Gastrocnemius medialis (tissue), 4 donors: ENCODE measurements at places on chromosomes 2 and 18. TPM values are rescaled to one million over a fixed set of nuclear protein-coding genes. Genes with fewer than 3 reads are reported as not detected.

DNA sequence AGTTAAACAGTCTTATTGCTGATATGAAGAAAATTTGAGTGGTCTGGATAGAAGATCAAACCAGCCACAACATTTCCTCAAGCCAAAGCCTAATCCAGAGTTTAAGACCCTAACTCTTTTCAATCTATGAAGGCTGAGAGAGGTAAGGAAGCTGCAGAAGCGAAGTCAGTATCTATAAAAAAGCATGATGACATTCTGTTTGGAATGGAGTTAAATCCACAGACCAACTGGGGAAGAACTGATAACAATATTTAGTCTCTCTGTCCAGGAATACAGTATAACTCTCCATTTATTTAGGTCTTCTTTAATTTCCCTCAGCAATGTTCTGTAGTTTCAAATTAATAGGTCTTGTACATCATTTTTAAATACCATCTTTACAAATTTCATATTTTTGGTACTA, 16.0 kb downstream of the PIGN start:
- no peaks in the 10 kb centered on the region for H3K4me1 ChIP-seq
- no peaks in the 10 kb centered on the region for H3K36me3 ChIP-seq
- H3K4me3 ChIP-seq: no peak overlapping the region
- H3K27ac ChIP-seq: no peak overlapping the region
- H3K27me3 ChIP-seq: no peaks in the 10 kb centered on the region
- no peak for DNase-seq

- H3K36me3 ChIP-seq: no peaks in the 10 kb centered on the region
- H3K27ac ChIP-seq: peak overlapping the region; percentile 68
- H3K4me1 ChIP-seq: peaks cover 84% of the 10 kb centered on the region
- DNase-seq: peak; percentile 75
- no peaks in the 10 kb centered on the region for H3K27me3 ChIP-seq
These were observed 71.0 kb upstream of the ITM2C start for GRCh38 chr2:230793572-230794359.

- H3K4me1 ChIP-seq: peaks cover 20% of the 10 kb centered on the region
- DNase-seq: no peak
- no peak overlapping the region for H3K27ac ChIP-seq
These were observed 29.1 kb upstream of the EPC2 start for GRCh38 chr2:148615381-148615841.

DNA sequence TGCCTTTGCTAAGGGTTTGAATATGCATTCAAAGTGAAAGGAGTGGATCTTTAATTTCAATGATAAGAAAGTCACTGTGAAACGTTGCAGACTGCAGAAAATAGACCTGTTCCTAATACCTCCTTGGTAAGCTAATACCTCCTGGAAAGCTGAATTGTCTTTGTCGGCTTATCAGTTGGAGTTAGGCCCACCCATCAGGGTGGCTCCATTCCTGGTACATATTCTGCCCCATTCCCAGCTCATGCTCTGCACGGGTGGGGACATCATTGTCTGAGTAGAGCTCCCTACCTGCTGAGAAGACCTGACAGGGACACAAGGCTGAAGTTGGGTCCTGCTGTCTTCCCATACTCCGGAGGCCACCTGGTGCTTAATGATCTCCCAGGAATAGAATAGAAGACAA, 203.3 kb downstream of the EN1 start:
- no peaks in the 10 kb centered on the region for H3K36me3 ChIP-seq
- no peak for DNase-seq
- H3K27me3 ChIP-seq: no peaks in the 10 kb centered on the region
- H3K4me1 ChIP-seq: no peaks in the 10 kb centered on the region
- no peak overlapping the region for H3K4me3 ChIP-seq
- H3K27ac ChIP-seq: no peak overlapping the region

DNA sequence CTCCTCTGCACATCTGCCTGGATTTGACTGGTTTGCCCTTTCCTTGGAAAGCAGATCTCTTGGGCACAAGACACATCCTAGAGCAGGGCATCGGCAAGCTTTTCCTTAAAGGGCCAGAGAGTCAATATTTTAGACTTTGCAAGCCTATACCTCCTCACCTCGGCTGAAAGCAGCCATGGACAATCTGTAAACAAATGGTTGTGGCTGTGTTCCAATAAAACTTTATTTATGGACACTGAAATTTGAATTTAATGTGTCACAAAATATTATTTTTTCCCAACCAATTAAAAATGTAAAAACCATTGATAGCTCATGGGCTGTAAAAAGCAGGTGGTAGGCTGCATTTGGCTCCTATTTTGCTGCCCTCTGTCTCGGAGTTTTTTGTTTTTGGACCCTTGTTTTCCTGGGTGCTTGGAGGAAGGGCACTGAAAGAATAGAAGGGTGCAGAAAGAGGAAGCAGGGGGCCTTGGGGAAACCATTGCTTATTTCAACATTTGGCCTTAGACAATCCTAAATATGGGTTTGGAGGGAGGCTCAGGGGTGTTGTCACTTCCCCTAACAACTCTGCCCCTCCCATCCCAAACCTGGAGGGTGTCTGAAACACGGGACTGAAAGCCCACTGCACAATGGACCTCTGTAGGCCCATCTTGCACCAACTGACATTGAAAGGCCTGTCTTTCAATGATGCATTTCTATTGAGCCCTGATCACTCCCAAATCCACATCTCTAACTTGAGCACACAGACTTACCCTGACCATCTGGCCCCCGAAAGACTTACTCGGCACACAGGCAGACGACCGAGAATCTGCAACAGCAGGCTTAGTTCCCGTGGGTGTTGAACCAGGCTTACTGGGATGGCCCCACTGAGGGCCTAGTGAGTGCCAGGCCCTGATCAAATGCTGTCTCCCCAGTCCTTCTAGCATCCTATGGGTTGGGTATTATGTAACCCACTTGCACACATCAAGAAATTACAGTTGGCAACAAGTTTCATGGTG, 7.1 kb upstream of the ZFP36L2 start:
- no peak overlapping the region for H3K4me3 ChIP-seq
- no peak for DNase-seq
- no peak overlapping the region for H3K27ac ChIP-seq
- no peaks in the 10 kb centered on the region for H3K36me3 ChIP-seq
- peaks cover 2% of the 10 kb centered on the region for H3K4me1 ChIP-seq

- no peak for DNase-seq
- H3K36me3 ChIP-seq: no peaks in the 10 kb centered on the region
- no peak overlapping the region for H3K27ac ChIP-seq
- no peaks in the 10 kb centered on the region for H3K4me1 ChIP-seq
- H3K27me3 ChIP-seq: no peaks in the 10 kb centered on the region
These were observed 54.1 kb downstream of the CPO start for GRCh38 chr2:206993396-206993911.

DNA sequence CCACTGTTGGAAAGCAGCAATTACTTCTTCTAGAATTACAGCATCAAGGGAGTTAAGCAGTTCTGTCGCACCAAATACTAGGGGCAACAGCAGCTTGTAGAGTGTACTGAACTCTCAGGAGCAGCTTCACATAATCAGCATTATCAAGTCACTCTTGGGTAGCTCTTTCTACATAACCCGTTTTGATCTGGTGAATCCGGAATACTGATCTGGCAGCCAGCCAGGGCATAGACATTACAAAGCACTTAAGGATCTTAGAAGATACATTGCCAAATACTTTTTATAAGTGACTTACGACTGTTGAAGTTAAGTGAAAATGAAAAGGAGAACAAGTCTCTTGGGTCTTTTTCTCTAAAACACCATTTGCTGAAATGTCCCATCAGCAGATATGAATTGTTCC, 73.2 kb upstream of the NETO1 start:
- no peak overlapping the region for H3K4me3 ChIP-seq
- H3K4me1 ChIP-seq: no peaks in the 10 kb centered on the region
- no peaks in the 10 kb centered on the region for H3K27me3 ChIP-seq
- H3K36me3 ChIP-seq: no peaks in the 10 kb centered on the region
- no peak for DNase-seq

GRCh38 chr2:45533771-45534170, 77.3 kb downstream of the SRBD1 start:
- H3K4me3 ChIP-seq: no peak overlapping the region
- no peaks in the 10 kb centered on the region for H3K4me1 ChIP-seq
- no peaks in the 10 kb centered on the region for H3K36me3 ChIP-seq

DNA sequence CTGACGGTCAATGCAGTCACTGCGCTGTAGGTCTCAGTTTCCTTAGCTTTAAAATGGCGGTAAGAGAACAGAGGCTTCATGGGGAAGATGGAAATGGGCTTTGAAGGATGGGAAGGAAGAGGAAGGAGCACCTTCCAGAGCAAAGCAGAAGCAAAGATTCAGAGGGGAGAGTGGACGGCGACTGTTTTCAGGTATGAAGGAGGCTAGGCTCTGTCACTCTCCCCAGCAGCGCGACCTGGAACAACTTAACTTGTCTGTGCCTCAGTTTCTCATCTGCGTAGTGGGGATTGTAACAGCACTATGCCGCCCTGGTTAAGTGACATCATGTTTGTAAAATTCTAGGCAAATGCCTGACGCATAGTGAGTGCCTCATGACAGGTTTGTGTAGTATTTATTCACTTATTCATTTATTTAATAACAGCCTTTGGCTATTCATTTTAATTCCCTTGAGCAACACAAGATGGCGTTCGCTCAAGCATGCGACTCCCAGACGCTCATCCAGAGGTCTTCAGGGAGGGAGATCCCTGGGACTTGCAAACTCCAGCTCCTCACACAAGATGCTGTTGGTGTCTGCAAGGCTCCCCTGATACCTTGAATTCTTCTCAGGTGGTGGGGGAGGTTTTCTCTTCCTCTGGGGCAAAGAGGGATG, 336.3 kb downstream of the DYSF start:
- no peak for DNase-seq
- H3K36me3 ChIP-seq: no peaks in the 10 kb centered on the region
- H3K27ac ChIP-seq: no peak overlapping the region
- no peaks in the 10 kb centered on the region for H3K27me3 ChIP-seq
- no peak overlapping the region for H3K4me3 ChIP-seq

Gene SCN7A
- 6.0 TPM for total RNA-seq
